CD4-positive, alpha-beta T cell (primary cell): ENCODE measurements at places on chromosomes 7 and 10.

- no peak for DNase-seq
Observed at GRCh38 chr7:134255814-134256213, 60.9 kb downstream of the SLC35B4 start.

- DNase-seq = no peak
Observed at GRCh38 chr7:158827411-158828132, 1.7 kb downstream of the ESYT2 start.

DNA sequence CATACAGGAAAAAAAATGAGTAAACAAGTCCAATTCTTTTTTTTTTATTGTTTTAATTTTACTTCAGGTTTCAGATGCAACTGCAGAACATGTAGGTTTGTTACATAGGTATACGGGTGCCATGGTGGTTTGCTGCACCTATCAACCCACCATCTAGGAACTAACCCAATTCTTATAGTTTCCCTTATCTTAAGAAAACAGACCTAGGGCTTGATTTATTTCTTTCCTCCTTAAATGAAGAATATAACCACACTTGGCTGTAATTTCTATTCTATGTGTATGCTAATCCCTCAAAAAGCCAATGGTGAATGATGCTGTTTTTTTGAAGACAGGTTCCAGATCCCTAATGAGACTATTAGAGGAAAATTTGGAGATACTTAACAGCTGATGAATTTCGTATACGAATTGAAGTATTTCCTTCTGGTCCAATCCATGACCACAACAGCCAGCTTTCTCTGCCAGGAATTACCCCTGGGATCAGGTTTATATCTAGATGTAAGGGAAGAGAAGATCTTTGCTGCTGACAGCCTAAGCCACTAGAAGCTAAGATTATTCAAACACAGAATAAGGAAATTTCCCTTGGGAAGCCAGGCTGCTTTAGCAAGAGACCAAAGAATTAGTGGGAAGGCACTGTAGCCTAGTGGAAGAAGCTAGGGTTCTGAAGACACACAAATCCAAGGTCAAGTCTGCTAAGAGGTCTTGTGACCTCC lies 115.8 kb downstream of the INHBA start:
- no peak for DNase-seq

GRCh38 chr7:104012835-104013234 lies 23.4 kb upstream of the RELN start:
- DNase-seq = no peak

GRCh38 chr10:86938260-86938659 lies 19.2 kb downstream of the MMRN2 start:
- DNase-seq = no peak

DNA sequence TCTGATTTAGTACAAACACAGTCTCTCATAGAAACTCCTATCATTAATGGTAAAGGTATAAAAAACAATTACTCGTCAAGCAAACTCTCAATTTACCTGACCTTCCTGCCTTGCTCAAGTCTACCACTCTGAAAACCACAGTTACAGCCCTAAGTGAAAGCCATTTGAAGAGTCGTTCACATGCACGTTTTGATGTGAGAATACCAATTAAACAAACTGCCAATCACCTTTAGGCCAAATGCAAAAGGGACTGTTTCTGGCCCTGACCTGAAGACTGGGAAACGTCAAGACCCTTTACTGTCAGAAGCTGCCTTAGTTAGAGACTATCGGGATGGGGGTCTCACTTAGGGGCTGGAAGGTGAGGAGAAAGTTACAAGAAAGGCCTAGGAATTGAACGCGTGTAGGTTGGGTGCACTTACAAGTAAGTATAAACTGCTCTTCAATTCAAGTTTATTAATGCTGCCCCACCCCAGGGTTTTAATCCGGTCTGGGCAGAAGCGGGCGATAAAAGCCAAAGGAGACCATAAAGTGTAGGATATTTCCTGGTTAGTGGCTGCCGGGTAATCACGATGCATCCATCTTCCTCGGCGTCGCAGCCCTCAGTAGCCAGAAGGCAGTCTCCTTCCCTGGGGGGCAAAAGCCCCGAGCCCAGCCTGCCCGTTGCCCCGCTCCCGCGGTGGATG lies 935 bp downstream of the TM9SF3 start:
- DNase-seq = peak; percentile 2

GRCh38 chr7:157514306-157514705 lies 177.5 kb downstream of the DNAJB6 start:
- DNase-seq = no peak

DNA sequence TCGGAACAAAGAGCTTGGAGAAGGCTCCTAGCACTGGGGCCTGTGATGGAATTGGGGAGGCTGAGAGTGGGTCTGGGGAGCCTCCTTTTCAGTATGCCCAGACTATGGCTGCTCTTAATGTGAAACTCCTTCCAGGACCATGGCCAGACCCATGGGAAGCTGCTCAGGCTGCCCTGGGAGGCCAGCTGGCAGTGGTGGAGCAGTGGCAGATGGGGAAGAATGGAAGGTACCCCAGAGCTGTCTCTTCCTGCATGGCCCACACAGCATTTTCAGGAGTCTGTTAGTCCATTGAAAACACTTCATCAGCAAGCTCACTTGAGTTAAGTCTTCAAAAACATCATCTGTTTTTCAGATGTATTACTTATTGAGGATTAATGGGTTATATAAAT lies 18.5 kb downstream of the NACAD start:
- no peak for DNase-seq

GRCh38 chr7:14931511-14932215 lies 29.1 kb upstream of the DGKB start:
- no peak for DNase-seq

GRCh38 chr7:1899196-1899595 lies 229.1 kb downstream of the ELFN1 start:
- no peak for DNase-seq

- no peak for DNase-seq
Observed at GRCh38 chr10:29569795-29570194, 65.0 kb downstream of the SVIL start.
